Activated naive CD8-positive, alpha-beta T cell treated with anti-CD3 and anti-CD28 coated beads for 36 hours (primary cell): ENCODE measurements at places on chromosomes 1 and 21.

- no peak overlapping the region for H3K4me3 ChIP-seq
- no peak for DNase-seq
- no peak overlapping the region for H3K27ac ChIP-seq
- H3K36me3 ChIP-seq = peaks cover 22% of the 10 kb centered on the region
- no peaks in the 10 kb centered on the region for H3K4me1 ChIP-seq
- no peaks in the 10 kb centered on the region for H3K27me3 ChIP-seq
Measured at GRCh38 chr1:178746345-178746744, 21.3 kb downstream of the RALGPS2 start.

- peak within 1 kb of the TSS; percentile 94 for H3K27ac ChIP-seq
- H3K4me1 ChIP-seq = peaks cover 33% of the 10 kb centered on the region
- peaks cover 6% of the 10 kb centered on the region for H3K36me3 ChIP-seq
- H3K27me3 ChIP-seq = no peaks in the 10 kb centered on the region
Measured at GRCh38 chr1:92961131-92961895, at the start of gene DIPK1A. Gene DIPK1A (minus strand): TSS chr1:92961462. CDS start chr1:92961429, 33 bp downstream.

DNA sequence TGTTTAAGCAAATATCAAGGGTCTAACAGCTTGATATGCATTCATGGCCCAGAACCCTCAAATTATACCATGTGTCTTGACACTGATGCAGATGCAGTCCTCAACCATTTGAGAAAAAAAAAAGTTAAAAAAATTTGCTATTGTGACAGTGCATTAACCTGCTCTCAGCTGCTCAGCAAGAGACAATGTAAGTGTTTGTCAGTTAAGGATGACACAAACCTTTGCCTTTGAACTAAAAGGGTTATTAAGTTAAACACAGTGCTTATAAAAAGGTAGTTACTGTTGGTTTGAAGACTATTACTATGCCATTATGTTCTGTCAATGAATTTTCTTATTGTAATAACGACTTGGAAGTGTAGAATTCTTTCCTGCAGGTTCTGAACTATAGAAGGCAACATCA, 655.6 kb upstream of the NEGR1 start:
- no peak overlapping the region for H3K4me3 ChIP-seq
- no peaks in the 10 kb centered on the region for H3K4me1 ChIP-seq
- H3K27ac ChIP-seq = no peak overlapping the region

- DNase-seq = no peak
- no peak overlapping the region for H3K27ac ChIP-seq
- peaks cover 24% of the 10 kb centered on the region for H3K4me1 ChIP-seq
- peaks cover 3% of the 10 kb centered on the region for H3K36me3 ChIP-seq
- H3K27me3 ChIP-seq = no peaks in the 10 kb centered on the region
Measured at GRCh38 chr1:91792489-91793071, 93.4 kb downstream of the TGFBR3 start.

DNA sequence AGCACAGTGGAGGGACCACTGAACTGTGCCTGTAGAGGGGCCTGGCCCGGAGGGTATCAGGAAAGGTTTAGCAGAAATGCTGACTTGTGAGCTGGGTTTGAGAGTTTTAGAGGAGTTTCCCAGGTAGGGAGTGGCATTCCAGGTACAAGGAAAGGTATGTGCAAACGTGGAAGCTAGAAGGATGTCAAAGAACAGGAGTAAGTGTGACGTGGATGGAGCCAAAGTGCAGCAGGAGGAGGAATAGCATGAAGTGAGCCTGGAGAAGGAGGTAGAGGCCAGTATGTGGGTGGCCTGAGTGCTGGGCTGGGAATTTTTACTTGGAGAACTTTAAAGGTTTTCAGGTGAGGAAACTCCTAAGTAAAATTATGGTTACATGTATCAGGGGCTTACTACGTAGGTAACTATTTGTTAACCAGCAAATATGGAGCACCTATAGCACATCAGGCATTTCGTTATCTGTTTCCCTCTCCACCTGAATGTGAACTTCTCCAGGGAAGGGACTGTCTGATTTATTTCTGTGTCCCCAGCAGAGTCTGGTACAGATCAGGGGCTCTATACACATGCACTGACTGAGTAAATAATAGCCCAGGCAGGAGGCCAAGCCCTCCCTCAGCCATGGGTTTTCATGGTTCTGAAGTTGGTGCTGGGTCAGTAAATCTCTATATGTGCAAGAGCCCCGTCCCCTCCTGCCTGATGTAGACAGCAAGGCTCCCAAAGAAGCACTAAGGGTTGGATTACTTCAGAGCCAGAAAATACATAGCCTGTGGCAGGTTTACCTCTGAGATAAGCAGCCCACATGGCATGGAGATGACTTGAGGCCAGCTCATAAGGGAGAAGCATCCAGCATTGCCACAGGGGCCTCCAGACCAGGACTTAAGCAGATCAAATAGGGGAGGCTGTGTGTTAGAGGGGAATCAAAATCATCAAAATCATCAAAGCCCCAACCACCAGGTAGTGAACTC, 43.4 kb downstream of the CDCP2 start:
- DNase-seq = no peak
- no peaks in the 10 kb centered on the region for H3K36me3 ChIP-seq
- H3K4me1 ChIP-seq = no peaks in the 10 kb centered on the region
- no peak overlapping the region for H3K4me3 ChIP-seq
- H3K27me3 ChIP-seq = no peaks in the 10 kb centered on the region
- no peak overlapping the region for H3K27ac ChIP-seq
